ENCODE measurements at places on chromosomes 16 and 17.
A peak's percentile ranks its signal among the peaks of the same experiment; 100 is the strongest.

- peak; percentile 67 for DNase-seq
Observed at GRCh38 chr17:82791532-82791931, 39.7 kb downstream of the TBCD start.

DNA sequence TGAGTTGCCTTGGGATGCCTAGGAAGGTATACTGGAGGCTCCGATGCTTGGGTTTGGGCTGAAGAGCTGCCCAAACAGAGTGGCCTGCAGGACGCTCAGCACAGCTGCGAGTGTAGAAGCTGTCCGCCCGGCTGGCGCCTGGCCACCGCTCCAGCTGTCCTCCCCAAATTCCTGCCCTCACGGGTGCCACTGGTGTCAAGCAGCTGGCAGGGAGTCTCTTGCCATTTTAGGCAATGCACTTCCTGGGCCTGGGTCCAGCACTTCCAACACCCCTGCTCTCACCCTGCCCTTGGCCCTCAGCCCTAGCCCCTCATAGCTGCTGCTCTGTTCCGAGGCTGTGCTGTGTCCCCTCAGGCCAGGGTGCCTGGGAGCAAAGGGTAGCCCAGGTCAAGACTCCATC, 5.2 kb upstream of the PKMYT1 start:
- no peak for DNase-seq

- DNase-seq = no peak
Observed at GRCh38 chr16:27503662-27504061, 46.1 kb downstream of the GTF3C1 start.

DNA sequence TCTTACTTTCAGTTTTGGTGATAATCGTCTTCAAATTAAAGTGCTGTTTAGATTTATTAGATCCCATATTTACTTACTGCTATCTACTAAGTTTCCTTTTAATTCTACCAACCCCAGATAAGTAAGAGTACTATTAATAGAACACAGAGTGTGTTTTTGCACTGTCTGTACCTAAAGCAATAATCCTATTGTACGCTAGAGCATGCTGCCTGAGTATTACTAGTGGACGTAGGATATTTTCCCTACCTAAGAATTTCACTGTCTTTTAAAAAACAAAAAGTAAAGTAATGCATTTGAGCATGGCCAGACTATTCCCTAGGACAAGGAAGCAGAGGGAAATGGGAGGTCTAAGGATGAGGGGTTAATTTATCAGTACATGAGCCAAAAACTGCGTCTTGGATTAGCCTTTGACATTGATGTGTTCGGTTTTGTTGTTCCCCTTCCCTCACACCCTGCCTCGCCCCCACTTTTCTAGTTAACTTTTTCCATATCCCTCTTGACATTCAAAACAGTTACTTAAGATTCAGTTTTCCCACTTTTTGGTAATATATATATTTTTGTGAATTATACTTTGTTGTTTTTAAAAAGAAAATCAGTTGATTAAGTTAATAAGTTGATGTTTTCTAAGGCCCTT, 56.8 kb downstream of the HLF start:
- DNase-seq = no peak

GRCh38 chr17:75642182-75642783, 9.0 kb downstream of the SMIM5 start:
- no peak for DNase-seq

DNA sequence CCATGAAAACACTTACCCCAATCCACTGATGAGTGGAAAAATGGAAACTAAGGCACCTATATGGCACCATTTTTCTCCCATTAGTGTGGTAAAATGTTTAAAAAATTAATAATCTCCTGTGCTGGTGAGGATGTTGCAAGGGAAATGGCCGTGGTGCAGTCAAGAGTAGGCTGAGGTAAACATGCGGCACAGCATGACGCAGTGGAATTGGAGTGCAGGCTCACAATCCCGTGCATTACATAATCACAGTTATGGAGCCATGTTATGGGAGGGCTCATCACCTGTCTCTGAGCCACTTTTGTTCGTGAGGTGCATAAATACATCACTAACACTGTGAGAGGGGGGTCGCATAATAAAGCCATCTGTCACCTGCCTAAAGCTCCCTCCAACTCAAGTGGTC, 164.4 kb upstream of the XYLT1 start:
- DNase-seq = no peak

DNA sequence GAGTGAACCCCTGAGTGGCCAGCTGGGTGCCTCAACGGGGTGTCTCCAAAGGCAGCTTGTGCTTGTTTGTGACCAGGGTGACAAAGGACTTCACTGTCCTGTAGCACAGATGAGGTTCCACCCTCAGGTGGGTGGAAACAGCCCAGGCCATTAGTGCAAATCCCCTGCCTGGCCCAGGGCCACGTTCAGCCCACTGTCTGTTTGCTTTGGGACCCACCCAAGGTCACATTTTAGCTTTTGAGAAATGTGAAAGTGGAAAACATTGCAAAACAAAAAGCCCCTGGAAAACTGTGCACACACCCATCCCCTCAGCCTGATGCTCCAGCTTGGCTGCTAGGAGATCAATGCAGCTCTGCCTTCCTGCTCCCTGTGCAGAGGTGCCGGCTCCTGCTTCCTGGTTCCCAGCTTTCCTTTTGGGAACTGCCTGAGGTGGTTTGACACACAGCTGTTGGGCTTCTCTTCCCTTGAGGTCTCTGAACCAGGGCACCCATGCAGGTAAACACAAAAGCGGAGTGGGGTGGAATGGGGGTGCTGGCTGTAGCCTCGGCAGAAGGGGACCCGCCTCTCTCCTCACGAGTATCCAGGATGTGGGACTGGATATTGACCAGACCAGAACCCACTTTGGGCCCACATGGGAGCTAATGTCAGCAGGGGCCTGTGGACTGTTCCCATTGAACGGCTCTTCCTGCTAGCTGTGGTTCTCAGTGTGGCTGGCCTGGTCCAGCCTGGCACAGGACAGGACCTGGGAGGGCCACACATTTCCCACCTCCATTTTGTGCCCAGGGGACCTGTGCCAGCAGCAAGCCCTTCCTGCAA, 7.9 kb upstream of the SPHK1 start:
- no peak for DNase-seq

DNA sequence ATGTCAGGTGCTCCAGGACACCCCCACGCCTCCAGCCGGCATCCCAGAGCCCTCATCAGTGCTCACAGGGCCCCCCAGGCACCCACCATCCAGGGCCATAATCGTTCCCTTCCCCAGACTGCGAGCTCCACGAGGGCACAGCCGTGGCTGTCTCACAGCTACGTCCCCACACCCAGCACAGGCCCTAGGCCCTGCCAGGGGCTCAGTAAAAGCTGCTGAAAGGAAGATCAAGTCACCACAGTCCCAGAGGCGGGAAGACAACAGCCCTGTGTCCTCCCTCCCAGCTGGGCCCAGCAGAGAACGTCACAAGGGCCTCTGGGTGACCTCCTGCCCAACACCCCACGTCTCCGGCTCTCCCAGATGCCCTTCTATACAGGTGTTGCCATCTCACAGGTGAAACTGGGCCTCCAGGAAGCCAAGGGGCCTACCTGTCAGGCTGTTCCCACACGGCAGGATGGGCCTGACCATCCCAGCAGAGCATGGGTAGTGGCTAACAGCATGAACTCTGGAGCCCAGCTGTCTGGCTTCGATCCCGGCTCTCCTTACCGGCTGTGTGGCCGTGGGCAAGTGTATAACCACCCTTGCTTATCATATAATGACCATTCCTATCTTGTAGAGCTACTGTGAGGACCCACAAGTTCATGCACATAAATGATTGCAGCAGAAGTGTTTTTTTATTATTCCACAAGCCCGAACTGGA, 17.9 kb downstream of the ARL2BP start:
- DNase-seq = no peak

DNA sequence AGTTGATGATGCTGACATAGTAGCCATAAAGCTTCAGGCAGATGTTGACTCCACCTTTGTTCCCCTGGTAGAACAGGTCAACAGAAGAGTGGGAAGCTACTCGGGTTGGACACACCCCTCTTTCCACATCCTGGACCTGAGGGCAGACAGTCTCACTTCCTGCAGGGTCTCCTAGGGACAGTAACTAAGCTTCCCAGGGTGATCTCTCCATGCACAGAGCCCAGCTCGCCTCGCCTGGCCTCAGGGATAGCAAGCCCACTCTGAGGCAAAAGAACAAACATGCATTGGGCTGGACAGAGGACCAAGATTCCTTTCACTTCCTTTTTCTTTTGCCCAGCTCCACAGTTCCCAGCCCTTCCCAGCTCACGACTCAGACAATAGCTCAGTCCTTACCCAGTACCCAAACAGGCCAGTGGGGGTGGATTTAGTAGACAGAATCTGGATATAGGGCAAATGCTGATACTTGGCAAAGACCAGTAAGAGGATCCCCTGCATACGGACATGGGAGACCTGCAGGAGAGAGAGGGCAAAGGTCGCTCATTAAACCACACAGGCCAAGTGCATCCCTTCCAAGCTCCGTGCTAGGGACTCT, 7.0 kb downstream of the INPP5K start:
- no peak for DNase-seq

- peak; percentile 68 for DNase-seq
Observed at GRCh38 chr17:40311575-40311974, 2.6 kb downstream of the RARA start.

- DNase-seq = no peak
Observed at GRCh38 chr16:76213860-76214259, 63.3 kb upstream of the CNTNAP4 start.

GRCh38 chr16:8877894-8878522, 4.1 kb upstream of the LITAFD start:
- DNase-seq = no peak

DNA sequence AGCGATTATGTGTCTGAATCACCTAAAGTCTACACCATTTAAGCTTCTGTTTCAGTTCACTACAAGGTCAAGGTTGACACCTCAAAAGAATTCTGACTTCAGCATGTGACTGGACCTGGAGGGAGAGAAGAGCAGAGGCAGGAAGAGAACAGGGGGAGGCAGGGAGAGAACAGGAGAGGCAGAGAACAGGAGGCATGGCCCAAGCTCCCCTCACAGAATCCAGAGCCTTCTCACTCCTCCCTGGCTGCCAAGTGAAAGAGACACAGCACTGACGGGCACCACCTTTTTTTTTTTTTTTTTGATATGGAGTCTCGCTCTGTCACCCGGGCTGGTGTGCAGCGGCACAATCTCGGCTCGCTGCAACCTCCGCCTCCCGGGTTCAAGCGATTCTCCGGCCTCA, 11.4 kb downstream of the GGA2 start:
- DNase-seq = no peak

GRCh38 chr16:76970087-76970744, 220.8 kb upstream of the MON1B start:
- peak; percentile 1 for DNase-seq

GRCh38 chr16:86457501-86458148, 52.7 kb upstream of the FOXF1 start:
- DNase-seq = peak; percentile 63

- no peak for DNase-seq
Observed at GRCh38 chr17:74544991-74545842, 698 bp downstream of the CD300C start.

- no peak for DNase-seq
Observed at GRCh38 chr16:68642047-68642435, 3.1 kb upstream of the CDH3 start.

GRCh38 chr16:80618862-80619648, 78.3 kb downstream of the DYNLRB2 start:
- no peak for DNase-seq

GRCh38 chr17:72710834-72711233, 381.7 kb downstream of the SLC39A11 start:
- no peak for DNase-seq

- DNase-seq = no peak
Observed at GRCh38 chr17:66743511-66743910, 91.4 kb upstream of the CACNG5 start.

DNA sequence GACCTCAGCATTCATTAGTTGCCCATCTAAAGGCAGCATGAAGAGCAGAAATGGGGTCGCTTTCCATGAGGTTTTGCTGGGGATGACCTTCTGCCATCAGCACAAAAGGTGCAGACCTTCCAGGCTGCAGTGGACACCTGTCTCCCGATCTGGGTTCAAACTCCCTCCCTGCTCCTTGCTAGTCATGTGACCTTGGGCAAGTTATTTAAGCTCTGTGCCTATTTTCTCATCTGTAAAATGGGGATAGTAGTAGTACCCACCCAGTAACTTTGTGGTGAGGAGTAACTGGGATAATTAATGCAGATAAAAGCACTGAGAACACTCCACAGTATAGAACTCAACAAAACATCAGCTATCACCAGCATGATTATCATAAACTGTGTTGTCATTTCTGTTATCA, 21.4 kb upstream of the COQ7 start:
- no peak for DNase-seq

DNA sequence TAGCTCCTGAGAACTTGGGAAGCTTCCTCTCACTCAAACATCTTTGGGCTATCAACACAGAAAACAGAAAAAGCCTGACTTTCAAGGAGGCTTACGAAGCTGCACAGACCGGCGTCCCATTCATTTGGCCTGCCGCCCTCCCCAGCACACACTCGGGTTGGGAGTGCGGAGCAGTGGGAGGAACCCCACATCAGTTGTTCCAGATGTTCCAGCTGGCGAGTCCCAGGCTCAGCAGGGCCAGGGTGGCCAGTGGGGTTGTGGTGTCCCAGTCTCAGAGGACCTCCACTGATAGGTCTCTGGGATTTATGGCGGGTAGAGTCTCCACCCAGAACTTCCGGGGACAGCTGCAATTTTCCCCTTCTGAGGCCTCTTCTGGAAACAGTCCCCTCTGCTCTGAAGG, 43.1 kb upstream of the DLX4 start:
- no peak for DNase-seq

DNA sequence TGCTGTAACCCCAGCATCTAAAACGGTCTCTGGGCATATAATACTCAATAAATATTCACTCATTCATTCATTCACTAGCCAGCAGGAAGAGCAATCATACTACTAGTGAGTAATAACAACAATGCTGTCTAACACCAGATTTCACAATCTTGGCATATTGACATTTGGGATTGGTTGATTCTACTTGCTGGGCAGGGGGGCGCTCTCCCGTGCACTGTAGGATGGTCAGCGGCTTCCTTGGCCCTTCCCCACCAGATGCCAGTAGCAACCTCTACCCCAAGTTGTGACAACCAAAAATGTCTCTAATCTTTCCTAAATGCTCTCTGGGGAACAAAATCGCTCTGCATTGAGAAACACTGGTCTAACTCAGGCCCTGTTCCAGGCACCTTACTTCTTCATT, 20.7 kb downstream of the WFDC1 start:
- no peak for DNase-seq

- DNase-seq = peak; percentile 99
Observed at GRCh38 chr17:31269578-31269983, 27.5 kb downstream of the OMG start.

GRCh38 chr16:55562936-55563335, 3.5 kb upstream of the CAPNS2 start:
- DNase-seq = peak; percentile 16

- no peak for DNase-seq
Observed at GRCh38 chr16:6646891-6647290, 685.8 kb upstream of the RBFOX1 start.

Measured in fibroblast of skin of back (primary cell).